Activated T-helper 1 cell treated with anti-CD3 and anti-CD28 coated beads, Interleukin-2, amount 50 U/mL, for 16 hours (primary cell): ENCODE measurements at places on chromosomes 12 and 14.

DNA sequence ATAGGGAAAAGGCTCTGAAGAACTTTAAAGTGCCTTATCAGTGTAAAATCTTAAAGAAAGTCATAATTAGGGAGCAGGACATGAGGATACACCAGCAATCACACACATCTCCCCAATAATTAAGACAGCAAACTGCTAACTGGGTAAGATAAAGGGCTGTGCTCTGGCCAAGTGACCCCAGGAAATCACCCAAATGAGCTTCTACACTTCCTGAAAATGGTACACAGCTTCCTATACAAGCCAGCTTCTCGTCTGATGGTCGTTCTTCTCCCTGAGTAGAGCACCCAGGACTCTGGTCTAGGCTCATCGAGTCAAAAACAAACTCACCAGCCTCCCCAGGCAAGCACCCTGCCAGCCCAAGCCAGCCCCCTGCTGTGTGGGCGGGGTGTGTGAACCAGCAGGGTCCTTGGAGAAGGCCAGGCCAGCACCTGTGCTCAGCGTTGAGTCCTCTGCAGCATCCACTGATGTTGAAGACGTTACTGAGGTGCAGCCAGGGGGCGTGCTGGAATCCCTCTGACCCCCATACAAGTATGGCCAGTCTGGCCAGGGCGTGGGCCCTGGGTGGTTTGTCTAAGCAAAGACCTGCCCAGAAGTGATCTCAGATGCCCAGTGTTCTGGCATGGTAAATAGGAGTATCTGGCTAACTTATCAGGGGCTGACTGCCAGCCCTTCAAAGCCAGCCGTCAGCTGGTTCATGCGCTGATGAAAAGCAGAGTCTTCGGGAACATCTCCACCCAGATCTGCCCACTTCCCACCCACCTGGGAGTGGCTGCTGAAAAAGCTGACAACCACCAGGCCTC is 41.4 kb downstream of the ACTN1 start:
- no peak for DNase-seq

- no peak for DNase-seq
Measured at GRCh38 chr14:77889971-77890442, 90.1 kb downstream of the ADCK1 start.

DNA sequence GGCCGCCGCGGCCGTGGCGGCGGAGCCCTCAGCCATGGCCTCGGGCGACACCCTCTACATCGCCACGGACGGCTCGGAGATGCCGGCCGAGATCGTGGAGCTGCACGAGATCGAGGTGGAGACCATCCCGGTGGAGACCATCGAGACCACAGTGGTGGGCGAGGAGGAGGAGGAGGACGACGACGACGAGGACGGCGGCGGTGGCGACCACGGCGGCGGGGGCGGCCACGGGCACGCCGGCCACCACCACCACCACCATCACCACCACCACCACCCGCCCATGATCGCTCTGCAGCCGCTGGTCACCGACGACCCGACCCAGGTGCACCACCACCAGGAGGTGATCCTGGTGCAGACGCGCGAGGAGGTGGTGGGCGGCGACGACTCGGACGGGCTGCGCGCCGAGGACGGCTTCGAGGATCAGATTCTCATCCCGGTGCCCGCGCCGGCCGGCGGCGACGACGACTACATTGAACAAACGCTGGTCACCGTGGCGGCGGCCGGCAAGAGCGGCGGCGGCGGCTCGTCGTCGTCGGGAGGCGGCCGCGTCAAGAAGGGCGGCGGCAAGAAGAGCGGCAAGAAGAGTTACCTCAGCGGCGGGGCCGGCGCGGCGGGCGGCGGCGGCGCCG is 381 bp downstream of the YY1 start:
- no peak for DNase-seq

- DNase-seq: no peak
Measured at GRCh38 chr14:100159865-100160533, 554 bp upstream of the DEGS2 start.

DNA sequence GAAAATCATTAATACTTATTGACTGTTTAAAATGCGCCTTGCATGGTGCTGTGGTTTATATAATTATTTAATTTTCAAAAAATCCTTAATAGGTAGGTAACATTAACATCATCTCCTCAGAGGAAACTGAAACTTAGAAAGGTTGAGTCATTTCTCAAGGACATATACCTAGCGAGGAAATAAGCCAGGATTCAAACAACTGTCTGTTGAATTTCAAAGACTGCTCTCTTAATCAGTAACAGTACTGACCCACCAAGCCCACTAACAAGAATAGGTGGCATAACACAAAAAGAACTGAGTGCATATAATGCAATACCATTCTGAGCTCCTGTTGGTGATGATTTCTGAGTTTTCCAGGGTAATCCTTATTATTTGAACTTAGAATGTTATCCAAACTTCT is 174.3 kb downstream of the SOX5 start:
- no peak for DNase-seq

- DNase-seq: no peak
Measured at GRCh38 chr12:1922075-1922709, 3.7 kb upstream of the CACNA2D4 start.

DNA sequence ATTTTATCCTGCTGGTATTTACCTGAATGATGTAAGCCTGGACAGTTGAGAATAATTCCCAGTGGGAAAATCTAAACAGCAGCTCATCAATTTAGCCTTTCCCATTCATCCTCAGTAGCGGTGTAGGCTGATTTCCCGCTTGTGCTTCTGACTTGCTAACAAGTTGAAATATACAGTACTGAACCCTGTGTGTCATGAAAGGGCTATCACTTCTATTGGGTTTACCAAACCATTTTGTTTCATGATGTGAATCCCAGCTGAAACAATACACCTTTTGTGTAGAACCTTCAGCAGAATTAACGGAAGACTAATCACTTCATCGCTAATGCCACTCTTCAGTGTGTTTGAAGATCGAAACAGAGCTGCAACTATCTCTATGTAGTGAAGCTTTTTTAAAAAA is 88.4 kb downstream of the POLR3B start:
- DNase-seq: no peak

DNA sequence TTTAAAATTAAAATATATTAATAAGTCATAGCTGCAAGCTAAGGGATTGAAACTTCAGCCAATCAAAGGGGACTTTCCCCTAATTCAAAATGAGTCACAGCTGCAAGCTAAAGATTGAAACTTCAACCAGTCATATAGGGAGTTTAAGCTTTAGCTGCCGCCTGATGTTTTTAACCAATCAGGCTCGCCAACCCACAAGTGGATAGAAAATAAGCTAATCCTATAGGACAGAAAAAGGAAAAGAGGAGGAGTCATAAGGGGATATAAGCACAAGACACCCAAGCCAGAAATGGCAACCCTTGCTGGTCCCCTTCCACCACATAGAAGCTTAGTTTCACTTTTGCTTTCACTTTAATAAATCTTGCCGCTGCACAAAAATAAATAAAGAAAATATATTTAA is 1154.6 kb downstream of the GALC start:
- DNase-seq: no peak

- no peak for DNase-seq
Measured at GRCh38 chr12:162467-163307, 51.3 kb downstream of the SLC6A12 start.

DNA sequence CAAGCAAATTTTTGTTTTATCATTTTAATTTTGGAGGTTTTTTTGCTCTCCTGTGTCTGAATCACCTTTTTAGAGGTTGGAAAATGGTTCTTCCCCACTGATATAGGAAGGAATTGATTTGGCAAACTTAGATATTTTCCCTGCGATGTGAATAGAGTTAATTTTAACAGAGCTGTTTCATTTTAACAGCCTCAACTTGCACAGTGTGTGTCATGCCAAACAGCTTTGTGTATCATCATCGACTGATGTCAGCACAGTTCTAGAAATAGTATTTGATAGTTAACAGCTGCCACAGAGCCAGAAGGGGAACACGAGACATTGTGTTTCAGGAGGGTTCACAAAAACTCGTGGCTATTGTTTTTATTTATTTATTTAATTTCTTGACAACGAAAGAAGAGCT is 243.1 kb upstream of the FOXN3 start:
- no peak for DNase-seq

DNA sequence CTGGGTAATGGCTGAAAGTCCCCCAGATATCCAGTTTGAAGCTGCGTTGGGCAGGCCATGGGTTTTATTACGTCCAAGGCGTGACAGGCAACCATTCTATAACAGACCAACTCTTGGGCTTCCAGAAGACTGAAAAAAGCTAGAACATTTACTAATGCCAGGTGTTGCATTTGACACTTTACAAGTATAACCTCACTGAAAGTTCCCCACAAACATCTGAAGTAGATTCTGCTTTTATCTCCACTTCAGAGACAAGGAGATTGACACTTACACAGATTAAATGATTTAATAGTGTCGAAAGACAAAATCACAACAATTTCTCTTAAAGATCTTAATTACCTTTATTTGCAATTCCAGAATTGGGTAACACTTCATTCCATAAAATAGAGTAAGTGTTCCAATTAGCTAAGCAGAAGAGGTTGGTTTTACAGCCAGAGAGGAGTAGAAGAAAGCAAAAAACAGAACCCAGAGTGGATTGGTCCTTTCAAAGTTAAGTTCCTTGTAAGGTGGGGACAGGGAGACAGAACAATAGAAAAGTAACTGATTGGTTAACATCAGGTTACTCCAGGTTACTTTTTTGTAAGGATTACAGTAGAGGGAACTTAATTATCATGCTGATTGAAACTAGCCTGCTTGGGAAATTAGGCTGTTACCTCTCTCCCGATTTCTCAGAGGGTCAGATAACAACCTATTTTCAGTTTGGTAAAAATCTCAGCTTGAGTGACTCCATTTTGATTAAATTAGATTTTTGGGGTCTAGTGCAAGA is 11.3 kb downstream of the SOCS2 start:
- DNase-seq: no peak

DNA sequence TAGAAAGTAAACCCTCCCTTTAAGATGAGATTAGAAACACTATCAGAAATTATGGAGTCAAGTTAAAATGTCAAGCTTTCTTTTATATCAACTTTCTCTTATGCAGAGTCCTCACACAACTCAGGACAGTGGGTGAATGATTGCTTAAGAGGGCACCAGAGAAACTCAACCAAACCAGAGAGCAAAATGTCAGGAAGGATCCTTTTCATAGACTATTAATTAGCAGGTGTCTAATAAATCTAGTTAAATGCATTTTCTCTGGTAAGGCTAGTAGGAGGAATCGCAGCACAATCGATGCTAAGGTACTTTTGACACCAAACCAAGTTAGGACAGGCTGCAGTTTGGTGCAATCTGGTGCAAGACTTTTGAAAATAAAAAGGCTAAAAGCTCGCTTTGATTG is 614.7 kb upstream of the FOXG1 start:
- DNase-seq: no peak

- DNase-seq: no peak
Measured at GRCh38 chr12:13436696-13437391, 240.3 kb downstream of the EMP1 start.

DNA sequence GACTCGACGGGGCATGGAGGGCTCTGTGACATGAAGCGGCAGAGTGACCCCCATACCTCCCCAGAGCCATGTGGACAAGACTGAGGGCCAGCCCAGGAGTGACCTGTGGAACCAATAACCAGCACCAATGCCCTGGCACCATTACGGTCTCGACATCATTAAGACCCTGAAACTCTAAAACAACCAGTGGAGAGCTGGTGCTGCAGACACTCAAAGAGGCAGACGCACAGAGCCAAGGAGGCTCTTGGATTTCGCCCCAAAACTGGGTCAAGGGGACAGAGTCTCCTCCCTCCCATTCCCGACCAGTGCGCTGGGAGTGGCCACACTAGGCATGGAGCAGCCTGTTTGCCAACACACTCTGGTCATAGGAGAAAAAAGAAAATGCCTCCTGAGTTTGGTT is 41.6 kb upstream of the VASH1 start:
- no peak for DNase-seq

DNA sequence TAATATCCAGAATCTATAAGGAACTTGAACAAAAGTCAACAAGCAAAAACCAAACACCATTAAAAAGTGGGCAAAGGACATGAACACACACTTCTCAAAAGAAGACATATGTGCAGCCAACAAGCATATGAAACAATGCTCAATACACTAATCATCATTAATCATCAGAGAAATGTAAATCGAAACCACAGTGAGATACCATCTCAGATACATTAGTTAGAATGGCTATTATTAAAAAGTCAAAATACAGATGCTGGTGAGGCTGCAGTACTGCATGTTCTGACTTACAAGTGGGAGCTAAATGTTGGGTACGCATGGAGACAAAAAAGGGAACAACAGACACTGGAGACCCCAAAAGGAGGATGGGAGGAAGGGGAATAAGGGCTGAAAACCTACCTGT is 67.1 kb downstream of the BLTP3B start:
- no peak for DNase-seq

GRCh38 chr12:32120419-32120818 is 13.8 kb downstream of the BICD1 start:
- no peak for DNase-seq

DNA sequence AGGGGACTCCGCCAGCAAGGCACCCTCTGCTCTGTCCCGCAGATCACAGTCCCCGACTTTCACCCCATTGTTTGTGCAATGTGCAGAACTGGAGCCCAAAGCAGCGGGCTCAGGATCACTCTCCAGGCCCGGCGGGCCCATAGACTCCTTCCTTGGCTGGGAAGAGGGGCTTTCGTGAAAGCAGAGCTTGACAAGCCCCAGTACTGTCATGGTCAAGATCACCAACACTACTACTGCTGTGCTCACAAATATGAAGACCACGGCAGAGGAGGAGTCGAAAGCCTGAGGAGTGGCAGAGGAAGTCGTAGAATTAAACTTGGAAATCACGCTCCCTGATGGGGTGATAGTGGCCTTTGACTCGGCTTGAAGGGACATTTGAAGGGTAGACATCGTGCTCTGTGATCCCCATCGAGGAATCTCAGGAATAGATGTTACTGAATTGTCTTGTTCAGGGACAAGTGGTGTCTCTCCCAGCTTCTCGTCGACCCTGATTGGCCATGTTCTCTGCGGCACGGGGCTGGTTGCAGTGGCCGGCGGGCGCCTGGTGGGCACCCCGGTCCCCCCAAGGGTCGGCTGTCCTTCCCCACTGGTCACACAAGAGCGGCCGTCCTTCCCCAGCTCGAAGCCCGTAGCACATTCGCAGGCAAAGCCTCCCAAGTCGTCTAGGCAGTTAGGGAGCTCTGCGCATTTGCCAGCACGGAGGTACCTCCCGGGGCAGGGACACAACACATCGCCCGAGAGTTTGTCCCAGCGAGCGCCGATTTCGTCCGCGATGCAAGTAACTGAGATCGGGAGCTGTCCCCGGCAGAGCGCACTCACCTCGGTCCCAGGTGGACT is 1.1 kb downstream of the CLEC14A start:
- DNase-seq: no peak

DNA sequence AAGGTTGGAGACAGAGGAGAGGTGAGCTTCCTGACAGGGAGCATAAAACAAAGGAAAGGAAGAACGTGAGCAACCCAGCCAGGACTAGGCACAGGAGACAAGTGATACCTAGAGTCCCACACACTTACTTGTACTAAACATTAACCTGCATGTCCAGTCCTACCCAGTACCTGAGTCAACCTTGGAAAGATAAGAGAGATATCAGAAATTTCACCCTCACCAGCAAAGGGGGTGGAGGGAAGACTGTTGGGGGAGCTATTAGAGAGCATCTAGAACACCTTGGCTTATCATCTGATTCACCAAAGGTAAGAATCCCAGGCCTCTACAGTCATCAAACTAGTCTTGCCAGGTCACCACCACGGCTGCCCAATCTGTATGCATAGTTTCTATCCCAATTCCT is 11.1 kb downstream of the KLHL33 start:
- DNase-seq: no peak
